ENCODE measurements at places on chromosomes 3 and 15.

- no peaks in the 10 kb centered on the region for H3K27me3 ChIP-seq
These were observed 53.1 kb downstream of the TRANK1 start for GRCh38 chr3:36891701-36892160.

- H3K36me3 ChIP-seq: no peaks in the 10 kb centered on the region
- no peaks in the 10 kb centered on the region for H3K27me3 ChIP-seq
- DNase-seq: no peak
- no peak overlapping the region for H3K27ac ChIP-seq
- H3K4me3 ChIP-seq: no peak overlapping the region
These were observed 195.5 kb upstream of the MBNL1 start for GRCh38 chr3:152073267-152073666.

- no peak for DNase-seq
- no peaks in the 10 kb centered on the region for H3K36me3 ChIP-seq
These were observed 45.6 kb downstream of the DMXL2 start for GRCh38 chr15:51576911-51577500.

DNA sequence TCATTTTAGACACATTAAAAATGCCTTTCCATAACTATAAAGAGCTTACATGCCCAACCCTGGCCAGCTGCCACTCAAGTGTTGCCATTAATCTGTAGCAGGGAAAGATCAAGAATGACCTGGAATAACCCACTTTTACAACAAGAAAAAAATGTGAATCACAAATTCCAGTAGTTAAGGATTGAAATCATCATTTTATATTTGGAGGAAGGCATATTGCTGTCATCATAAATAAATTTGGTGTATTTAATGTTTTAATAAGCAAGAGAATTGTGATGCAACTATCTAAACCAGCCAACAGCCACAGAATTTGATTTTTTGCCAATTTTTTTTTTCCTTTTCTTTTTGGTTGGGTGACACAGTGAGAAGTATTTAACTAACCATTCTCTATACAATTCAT lies 240.0 kb upstream of the SEMA6D start:
- H3K4me3 ChIP-seq: no peak overlapping the region
- H3K27me3 ChIP-seq: no peaks in the 10 kb centered on the region
- no peaks in the 10 kb centered on the region for H3K36me3 ChIP-seq
- DNase-seq: no peak

DNA sequence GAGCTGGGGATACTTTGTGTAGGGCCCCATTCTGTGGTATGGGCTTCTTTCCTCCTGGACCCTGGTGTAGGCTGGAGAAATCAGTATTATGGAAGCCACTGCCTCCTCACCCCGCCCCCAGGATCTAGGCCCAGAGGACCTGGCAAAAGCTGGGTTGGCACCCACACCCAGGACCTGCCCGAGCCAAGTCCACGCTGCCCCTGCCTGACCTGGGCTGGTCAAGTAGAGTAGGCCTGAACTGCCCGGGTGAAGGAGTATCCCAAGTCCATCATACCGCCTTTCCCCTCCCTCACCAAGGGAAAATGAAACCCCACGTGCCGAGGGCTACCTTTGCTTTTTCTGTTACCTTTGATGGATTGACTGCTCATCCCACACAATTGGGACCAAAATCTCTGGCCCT lies 37.7 kb upstream of the TRAK1 start:
- no peak overlapping the region for H3K4me3 ChIP-seq
- DNase-seq: peak; percentile 79
- H3K4me1 ChIP-seq: peaks cover 32% of the 10 kb centered on the region
- H3K36me3 ChIP-seq: no peaks in the 10 kb centered on the region
- H3K27me3 ChIP-seq: no peaks in the 10 kb centered on the region

GRCh38 chr3:35596335-35596995 lies 42.9 kb upstream of the ARPP21 start:
- H3K27me3 ChIP-seq: no peaks in the 10 kb centered on the region
- H3K27ac ChIP-seq: no peak overlapping the region
- DNase-seq: no peak
- H3K36me3 ChIP-seq: no peaks in the 10 kb centered on the region
- H3K4me3 ChIP-seq: no peak overlapping the region
- H3K4me1 ChIP-seq: no peaks in the 10 kb centered on the region

DNA sequence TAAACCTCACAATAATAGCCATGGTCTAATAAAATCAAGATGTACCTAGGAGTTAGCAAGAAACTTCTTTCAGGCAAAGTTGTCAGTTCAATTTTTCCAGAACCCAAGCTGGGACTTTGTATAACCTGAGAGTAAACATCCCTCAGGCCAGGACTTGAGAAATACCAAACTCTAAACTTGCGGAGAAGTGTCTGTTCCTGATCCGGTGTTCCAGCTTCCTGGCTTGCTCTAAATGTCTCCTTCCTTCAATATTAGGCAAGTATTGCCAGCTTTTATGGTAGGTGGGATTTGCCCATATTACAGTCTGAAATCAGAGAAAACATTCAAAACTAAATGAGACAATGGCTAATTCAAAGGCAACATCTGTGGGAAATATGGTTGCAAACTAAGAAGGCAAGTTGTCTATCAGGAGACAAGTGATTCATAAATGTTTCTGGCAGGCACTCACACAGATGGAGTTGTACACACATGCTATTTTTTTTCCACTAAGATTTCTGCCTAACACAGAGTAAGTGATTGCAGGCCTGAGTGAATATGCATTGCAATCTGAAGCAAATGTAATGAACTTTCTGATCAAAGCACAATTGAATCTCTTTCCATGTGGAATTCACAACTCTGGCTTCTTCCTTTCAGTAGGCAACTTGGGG lies 88.3 kb upstream of the COL8A1 start:
- H3K27me3 ChIP-seq: no peaks in the 10 kb centered on the region
- no peak overlapping the region for H3K27ac ChIP-seq
- no peak for DNase-seq
- no peaks in the 10 kb centered on the region for H3K4me1 ChIP-seq

- no peak overlapping the region for H3K27ac ChIP-seq
- H3K36me3 ChIP-seq: peaks cover 5% of the 10 kb centered on the region
- no peak for DNase-seq
- no peak overlapping the region for H3K4me3 ChIP-seq
- no peaks in the 10 kb centered on the region for H3K4me1 ChIP-seq
These were observed 55.2 kb downstream of the HMG20A start for GRCh38 chr15:77475898-77476297.

- no peaks in the 10 kb centered on the region for H3K27me3 ChIP-seq
- no peaks in the 10 kb centered on the region for H3K36me3 ChIP-seq
- H3K4me3 ChIP-seq: no peak overlapping the region
- no peak overlapping the region for H3K27ac ChIP-seq
- no peaks in the 10 kb centered on the region for H3K4me1 ChIP-seq
- no peak for DNase-seq
These were observed 234.3 kb downstream of the PYDC2 start for GRCh38 chr3:191695131-191695814.

DNA sequence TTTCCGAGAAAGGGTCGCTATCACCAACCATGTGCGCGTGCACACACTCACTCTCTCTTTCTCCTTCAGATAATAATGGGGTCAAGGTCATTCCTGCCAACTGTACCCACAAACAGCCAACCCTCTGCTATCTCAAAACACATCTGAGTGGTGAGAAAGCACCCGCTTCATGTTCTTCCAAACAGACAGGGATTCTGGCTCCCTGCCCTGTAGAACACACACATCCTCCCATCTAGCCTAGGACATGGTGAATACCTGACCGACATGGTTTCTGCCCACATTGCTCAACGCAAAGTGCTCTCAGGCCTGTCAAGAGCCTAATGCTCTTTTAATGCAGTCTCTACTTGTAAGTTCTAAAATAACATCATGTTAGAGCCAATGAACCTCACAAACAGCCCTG lies 302.2 kb downstream of the FOXP1 start:
- H3K27me3 ChIP-seq: no peaks in the 10 kb centered on the region
- H3K4me3 ChIP-seq: no peak overlapping the region
- no peaks in the 10 kb centered on the region for H3K36me3 ChIP-seq
- H3K27ac ChIP-seq: no peak overlapping the region

DNA sequence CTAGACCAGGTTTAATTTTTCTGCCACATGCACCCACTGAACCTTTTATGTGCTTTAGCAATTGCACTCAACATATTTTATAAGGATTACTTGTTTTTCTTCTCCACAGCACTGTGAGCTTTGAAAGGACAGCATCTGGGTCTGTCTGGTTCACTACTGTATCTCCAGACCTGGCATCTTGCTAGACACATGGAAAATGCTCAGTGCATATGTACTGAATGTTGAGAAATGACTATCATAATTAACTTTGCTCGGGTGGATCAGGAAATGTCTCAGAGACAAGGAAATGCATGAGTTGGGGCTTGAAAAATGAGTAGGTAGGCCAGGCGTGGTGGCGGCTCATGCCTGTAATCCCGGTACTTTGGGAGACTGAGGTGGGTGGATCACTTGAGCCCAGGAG lies 40.2 kb downstream of the DOCK3 start:
- H3K27me3 ChIP-seq: no peaks in the 10 kb centered on the region
- no peak overlapping the region for H3K4me3 ChIP-seq
- DNase-seq: no peak
- no peak overlapping the region for H3K27ac ChIP-seq
- H3K4me1 ChIP-seq: no peaks in the 10 kb centered on the region
- no peaks in the 10 kb centered on the region for H3K36me3 ChIP-seq

DNA sequence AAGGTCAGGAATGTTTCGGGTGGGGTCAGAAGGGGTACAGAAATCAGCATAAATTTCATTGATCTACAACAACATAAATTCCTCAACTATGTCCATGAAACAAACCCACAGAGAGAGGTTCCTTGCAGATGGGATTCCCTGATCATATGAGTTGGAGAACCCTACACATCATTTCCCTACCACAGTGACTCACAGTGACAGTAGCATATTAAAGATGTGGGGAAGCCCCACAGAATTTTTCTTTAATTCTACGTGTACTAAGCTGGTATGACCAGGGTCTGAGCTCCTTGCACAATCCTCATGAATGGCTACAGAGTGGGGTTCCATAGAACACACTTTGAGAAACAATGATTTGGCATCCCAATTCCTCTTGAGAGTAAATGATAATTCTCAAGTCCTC lies 116.9 kb upstream of the RAD18 start:
- H3K27me3 ChIP-seq: no peaks in the 10 kb centered on the region
- DNase-seq: no peak
- no peak overlapping the region for H3K4me3 ChIP-seq
- no peaks in the 10 kb centered on the region for H3K4me1 ChIP-seq

DNA sequence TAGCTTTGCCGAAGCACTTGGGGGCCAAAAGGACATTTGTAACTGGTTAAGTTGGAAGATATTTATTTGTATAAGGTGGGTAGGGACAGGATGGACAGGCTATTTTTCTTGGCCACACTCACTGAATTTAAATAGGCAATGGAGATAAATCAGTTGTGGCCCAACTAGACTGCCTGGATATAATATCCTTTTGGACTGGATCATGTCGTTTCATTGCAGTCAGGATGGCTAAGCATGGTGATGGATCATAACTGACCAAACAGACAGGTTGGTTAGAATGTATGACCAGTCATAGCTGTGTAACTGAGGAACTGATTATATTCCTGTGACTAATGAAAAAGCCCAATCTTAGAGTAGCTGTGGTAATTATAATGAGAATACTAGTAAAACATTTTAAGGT lies 284.0 kb downstream of the LPP start:
- H3K36me3 ChIP-seq: no peaks in the 10 kb centered on the region
- H3K27ac ChIP-seq: no peak overlapping the region
- no peak overlapping the region for H3K4me3 ChIP-seq
- no peak for DNase-seq
- no peaks in the 10 kb centered on the region for H3K27me3 ChIP-seq

- H3K4me3 ChIP-seq: no peak overlapping the region
- no peak for DNase-seq
These were observed 32.2 kb upstream of the LACTB start for GRCh38 chr15:63089260-63090043.

DNA sequence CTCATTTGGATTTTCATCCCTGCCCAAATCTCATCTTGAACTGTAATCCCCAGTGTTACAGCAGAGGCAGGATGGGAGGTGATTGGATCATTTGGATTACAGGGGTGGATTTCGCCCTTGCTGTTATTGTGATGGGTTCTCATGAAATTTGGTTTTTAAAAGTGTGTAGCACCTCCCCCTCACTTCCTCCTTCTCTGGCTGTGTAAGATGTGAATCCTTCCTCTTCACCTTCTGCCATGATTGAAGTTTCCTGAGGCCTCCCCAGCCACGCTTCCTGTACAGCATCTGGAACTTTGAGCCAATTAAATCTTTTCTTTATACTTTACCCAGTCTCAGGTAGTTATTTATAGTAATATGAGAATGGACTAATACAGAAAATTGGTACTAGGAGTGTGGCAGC lies 316.8 kb downstream of the PLCL2 start:
- no peak overlapping the region for H3K4me3 ChIP-seq
- no peak overlapping the region for H3K27ac ChIP-seq
- no peak for DNase-seq
- H3K27me3 ChIP-seq: no peaks in the 10 kb centered on the region
- peaks cover under 1% of the 10 kb centered on the region for H3K4me1 ChIP-seq

DNA sequence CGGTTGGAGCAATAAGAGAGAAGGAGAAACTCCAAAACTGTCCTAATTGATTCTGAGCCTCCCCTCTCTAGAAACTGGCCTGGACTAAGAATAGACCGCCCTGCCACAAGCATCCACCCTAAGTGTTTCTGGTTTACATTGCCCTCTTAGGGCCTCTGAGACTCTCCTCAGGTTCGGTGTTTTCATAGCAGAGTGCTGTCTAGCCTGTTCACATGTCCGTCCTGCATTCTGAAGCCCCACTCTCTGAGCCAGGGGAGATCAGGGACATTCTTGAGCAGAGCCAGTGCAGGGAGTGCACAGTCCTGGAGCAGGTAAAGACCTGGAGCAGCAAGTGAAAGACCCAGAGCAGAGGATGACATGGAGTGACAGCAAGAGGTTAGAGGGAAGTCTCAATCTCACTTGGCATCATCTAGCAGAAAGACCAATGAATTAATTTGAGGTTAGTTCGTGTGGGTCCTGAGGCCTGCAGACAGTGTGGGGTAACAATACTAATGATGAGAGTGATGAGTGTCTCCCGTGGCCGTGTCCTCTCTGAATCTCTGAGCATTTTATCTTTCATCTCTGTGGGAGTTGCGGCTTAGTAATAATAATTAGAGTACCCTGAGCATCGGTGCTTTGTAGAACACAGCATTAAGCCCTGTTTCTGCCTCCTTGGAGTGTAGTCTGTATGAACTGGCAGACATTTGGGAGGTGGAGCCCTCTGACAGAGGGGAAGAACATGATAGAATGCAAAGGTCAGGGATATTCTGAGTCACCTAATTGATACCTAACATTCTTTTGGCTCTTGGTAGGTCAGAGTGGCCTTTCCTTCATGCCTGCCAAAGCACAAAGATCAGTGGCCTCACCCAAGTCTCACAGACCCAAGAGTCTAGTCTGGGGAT lies 24.6 kb downstream of the MAPKBP1 start:
- H3K4me3 ChIP-seq: no peak overlapping the region
- H3K27ac ChIP-seq: no peak overlapping the region
- no peaks in the 10 kb centered on the region for H3K27me3 ChIP-seq
- no peak for DNase-seq

DNA sequence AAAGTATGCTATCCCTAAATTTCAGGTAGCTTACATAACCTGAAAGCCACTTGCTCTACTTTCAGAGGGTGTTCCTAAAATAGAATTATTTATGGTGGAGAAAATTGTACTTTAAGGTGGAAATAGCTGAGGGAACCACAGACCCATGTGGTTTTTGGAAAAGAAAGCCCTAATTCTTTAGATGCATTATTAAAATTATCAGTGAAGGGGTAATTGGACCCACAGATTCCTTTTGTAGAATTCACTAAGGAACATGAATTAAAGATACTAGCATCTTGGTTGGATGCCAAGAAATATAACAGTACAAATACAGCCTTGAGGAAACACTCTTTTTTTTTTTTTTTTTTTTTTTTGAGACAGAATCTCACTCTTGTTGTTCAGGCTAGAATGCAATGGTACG lies 37.8 kb downstream of the DPPA2 start:
- no peak for DNase-seq
- H3K4me3 ChIP-seq: no peak overlapping the region
- no peaks in the 10 kb centered on the region for H3K27me3 ChIP-seq
- no peak overlapping the region for H3K27ac ChIP-seq

Data from vagina (tissue), 2 donors.